Omental fat pad (tissue), 4 donors: ENCODE measurements at places on chromosomes 7 and 10. TPM values are rescaled to one million over a fixed set of nuclear protein-coding genes. Genes with fewer than 3 reads are reported as not detected.

DNA sequence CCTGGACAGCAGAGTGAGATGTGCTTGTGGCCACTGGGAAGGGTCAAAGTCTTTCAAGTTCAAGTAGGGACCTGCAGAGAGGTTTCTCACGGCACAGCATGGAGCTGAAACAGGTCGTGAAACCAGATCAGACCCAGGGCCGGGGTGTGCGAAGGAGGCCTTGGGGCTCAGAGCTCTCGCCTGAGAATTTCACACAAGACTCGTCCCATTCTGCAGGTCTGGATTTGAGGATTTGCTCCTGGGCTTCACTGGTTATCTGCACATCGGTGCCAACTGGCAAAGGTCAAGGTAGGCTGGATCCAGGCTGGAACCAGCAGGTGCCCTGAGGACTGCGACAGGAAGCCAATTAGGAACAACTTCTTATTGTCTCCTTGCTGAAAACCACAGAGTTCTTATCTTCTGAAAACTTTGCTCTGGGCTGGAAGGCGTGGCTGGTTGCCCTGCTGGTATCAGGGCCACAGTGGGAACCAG is 24.0 kb upstream of the GTF2I start:
- DNase-seq: no peak

DNA sequence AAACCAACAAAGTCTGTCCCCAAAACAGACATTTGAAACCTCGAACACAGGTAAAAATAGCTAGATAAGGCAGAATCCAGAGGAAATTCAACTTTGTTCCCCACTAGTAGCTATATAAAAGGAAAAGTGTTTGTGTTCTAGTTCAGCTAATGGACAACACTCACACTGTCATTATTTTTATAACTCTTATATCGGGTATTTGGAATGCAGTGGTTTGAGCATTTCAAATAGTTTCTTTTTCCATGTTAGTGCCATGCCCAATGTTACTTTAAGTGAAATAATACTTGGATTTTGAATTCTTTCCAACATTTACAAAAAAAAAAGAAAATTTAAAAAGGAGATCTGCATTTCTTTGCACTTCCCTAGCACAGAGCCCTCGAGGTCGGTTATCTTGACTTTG is 213.6 kb downstream of the DOCK4 start:
- no peak for DNase-seq

GRCh38 chr10:99531026-99531695 is 1.6 kb upstream of the NKX2-3 start:
- DNase-seq: no peak

DNA sequence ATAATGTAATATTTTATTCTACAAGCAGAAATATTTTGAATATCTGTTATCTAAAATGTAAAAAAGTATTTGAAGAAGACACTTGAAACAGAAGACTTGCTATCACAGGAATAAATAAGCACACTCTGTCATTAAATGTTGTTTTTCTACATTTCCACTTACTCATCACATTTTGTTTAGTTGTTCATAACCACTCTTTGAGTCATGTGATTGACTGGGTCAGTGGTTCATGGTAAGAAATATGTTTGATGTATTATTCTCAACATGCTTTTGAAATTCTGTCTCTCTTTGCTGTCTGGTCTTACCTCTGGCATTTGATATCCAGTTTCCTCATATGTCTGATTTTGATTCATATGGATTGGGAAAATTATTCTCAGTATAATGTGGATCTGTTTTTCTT is 171.8 kb downstream of the SUGCT start:
- DNase-seq: no peak

DNA sequence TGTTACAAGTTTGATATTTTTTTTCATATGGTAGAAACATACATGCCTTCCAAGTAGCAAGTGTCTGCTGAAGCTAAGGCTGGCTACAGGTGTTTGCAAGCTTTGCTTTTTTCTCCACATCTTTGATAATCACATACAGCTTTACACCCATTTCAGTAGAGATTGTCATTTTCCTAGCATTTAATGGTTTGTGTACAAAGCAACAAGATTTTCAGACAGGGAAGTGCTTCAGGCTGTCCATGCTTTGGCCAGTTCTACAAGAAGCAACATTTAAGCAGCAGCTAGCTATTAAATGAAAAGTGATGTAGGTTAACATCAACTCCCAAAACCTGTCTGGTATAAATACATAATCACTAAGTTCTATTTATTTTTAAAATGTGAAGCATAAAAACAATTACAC is 2.3 kb downstream of the HDAC9 start:
- no peak for DNase-seq

GRCh38 chr10:78964952-78965633 is 103.7 kb upstream of the ZMIZ1 start:
- no peak for DNase-seq

DNA sequence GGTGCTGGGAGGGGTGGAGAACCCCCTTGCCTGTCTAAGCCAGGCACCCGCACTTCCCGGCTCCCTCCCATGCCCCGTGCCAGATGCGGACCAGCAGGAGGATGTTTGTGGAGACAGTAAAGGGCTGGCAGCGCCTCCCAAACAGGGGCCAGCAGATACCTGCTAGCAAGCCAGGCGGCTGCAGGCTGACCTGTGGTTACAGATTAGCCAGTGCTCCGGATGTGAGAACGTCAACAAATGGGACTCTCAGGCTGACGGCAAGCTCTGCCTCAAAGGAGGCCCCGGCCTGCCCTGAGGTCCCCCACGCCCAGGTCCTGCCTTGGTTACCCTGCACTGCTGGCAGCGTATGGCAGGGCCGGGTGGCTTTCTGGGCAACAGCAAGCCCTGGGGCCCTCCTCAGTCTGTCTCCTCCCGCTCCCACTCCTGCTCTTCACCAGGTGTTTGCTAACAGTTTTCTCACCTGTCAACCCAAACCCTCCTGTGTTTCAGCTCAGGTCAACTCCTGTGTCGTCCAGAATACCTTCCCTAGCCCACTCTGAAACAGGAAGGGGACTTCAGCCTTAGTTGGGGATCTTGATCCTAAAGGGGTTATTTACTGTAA is 85.4 kb downstream of the NEURL1 start:
- no peak for DNase-seq

DNA sequence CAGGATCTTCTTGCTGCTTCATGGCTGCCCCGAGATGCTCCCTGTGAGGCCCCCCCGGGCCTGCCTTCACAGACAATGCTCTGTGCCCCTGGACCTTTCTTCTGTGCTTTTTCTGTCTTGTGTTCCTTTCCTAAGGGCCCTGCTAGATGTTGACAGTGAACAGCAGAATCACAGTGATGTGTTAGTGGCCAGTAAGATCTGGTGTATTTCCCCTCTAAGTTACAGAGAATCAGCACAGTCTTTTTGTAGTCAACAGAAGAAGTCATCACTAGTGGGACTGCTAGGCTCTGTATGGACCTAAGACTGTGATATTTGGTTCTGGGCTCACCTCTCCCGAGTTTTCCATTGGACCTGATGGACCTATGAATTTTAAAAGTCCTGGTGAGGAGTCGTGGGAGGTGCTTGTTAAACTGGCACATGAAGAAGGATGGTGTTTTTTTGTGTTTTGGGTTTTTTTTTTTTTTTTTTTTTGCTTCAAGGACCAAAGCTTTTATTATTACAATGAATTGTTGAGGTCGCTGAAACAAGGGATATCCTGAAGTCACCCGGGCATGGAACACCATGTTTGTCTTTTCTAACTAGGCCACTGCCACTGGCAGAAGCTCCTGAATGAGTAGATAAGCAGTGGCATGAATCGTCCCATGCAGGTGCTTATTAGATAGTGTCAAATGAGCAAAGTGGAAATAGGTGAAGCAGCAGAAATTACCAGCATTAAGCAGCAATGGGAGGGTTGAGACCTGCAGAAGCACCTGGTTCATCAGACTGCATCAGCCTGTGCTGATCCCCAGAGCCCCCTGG is 194.8 kb downstream of the CELF2 start:
- DNase-seq: no peak

DNA sequence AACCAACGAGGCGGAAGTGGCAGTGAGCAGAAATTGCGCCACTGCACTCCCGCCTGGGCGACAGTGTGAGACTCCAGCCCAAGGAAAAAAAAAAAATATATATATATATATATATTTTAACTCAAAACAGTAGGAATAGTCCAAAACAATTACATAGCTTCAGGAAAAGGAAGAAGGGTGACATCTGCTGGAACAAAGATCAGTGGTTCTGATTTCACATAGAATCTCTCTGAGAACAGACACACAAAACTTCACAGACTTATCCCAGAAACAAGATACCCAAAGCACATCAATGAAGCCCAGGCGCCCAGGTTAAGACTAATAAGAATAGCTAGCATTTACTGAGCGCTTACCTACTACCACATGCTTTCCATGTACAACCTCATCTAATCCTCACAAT is 45.0 kb downstream of the DNMBP start:
- DNase-seq: no peak

DNA sequence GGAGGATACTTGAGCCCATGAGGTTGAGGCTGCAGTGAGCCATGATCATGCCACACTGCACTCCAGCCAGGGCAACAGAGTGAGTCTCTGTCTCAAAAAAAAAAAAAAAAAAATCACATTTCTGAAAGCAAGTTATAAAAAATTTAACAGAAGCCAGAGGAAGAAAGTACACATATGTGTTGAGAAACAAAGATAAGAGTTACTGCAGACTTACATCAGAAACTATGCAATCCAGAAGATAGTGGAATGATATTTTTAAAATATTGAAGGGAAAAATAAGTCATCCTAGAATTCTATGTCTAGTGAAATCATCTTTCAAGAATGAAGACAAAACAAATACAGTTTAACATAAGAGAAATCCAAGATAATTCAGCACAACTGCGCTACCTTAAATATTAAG is 46.9 kb downstream of the ZNF518A start:
- DNase-seq: no peak

DNA sequence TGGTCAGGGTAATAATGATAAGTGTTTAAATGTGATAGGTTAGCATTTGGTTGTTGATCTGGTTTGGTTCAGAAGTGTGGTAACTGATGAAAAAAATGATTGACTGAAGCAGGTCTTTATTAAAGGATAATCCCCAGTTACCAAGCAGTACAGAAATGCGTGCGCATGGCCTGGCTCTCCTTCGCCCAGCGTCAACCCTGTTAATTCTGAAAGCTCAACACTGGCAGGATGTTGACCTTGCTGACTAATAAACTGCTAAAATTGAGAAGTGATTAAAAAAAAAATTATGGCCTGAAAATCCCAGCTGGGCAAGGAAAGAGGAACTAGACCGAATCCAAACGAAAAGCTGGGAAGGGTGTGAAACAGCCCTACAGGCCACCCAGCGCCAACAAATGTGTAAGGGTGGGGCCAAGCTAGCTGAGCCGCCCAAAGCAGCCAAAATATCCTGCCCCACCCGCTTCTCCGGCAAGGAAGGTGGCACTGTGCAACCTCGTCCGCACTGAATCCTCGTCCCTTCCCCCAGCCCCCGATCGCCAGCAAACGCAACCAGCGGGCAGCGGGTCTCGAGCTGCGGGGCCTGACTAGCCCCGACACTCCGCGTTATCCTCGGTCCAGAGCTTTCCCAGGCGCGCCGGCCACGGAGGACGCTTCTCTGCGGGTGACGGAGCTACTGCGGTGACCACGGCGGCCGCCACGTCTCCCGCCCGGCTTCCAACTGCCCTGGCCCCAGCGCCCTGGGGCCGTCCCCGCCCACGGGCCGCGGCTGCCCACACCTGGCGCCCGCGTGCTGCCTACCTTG is 561 bp downstream of the SHTN1 start:
- DNase-seq: no peak

- no peak for DNase-seq
Observed at GRCh38 chr10:100729862-100730724, 15.3 kb upstream of the PAX2 start.

DNA sequence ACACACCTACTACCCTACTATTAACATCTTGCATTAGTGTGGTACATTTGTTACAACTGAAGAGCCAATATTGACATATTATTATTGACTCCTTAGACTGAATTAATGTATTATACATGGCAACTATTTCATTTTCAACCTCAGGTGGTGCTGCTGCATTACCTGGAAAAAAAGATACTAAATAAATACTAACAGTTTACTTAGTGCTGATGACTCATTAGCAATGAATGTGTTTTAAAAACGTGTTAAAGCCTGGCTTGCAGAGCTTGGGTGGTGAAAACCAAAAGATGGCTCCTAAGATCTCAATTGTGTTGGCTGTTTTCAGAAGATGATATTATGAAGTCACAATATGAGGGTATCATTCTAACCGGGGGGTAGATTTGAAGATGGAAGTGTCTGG is 34.8 kb downstream of the CFAP43 start:
- DNase-seq: no peak

- DNase-seq: no peak
Observed at GRCh38 chr7:152710153-152710442, 34.2 kb upstream of the XRCC2 start.

DNA sequence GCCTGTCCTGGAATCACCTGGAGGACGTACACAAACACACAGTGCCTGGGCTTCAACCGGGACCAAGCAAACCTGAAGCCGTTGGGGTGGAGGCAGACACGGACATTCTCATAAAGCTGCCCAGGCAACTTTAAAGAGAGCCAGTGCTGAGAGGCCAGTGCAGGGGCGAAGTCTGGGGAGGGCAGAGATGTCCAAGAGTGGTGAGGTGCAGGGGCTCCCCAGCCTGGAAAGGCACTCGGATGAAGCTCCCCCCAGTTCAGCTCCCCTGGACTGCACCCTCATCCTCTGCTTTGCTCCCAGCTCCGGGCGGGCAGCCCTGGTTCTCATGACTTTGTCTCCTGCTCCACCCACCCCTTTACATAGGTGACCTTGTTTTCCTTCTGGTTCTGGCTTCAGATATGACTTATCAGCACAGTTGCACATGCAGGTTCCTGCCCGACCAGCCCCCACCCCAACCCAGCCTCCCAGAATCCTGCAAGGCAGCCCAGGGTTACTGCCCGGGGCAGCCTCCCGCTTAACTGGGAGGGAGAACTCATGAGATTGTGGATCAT is 60.8 kb upstream of the EEPD1 start:
- DNase-seq: no peak

Gene CFTR
- total RNA-seq: 0.75 TPM

Gene CYP26C1
- not detected for total RNA-seq

Gene HSPA12A
- 33.6 TPM for total RNA-seq

Gene SHTN1
- 16.8 TPM for total RNA-seq

Gene TMEM176B
- 35.9 TPM for total RNA-seq

Gene RSPH10B2
- 0.93 TPM for total RNA-seq

Gene HIBADH
- total RNA-seq: 61.2 TPM

Gene KCP
- 3.3 TPM for total RNA-seq

Gene PAX4
- total RNA-seq: not detected
